ENCODE measurements at places on chromosomes 11 and 22. TPM values are rescaled to one million over a fixed set of nuclear protein-coding genes. Genes with fewer than 3 reads are reported as not detected.

The DLAT gene
- total RNA-seq, result 98.7 TPM

The CSTPP1 gene
- total RNA-seq, result 12.3 TPM

The GGT1 gene
- total RNA-seq, result 3.9 TPM

The GGTLC3 gene
- total RNA-seq, result not detected

The FAM111B gene
- total RNA-seq, result 0.92 TPM

The KMT2A gene
- 23.7 TPM for total RNA-seq

The NLRP10 gene
- not detected for total RNA-seq

The UBQLN3 gene
- total RNA-seq, result 0.13 TPM

GRCh38 chr11:117999354-117999993 lies 13.3 kb downstream of the IL10RA start:
- no peak for DNase-seq

GRCh38 chr11:120929664-120930154 lies 94.2 kb upstream of the TBCEL start:
- peak; percentile 53 for DNase-seq

GRCh38 chr22:21707677-21708076 lies 27.9 kb downstream of the YPEL1 start:
- no peak for DNase-seq

GRCh38 chr11:118643142-118643994 lies 36.0 kb downstream of the PHLDB1 start:
- no peak for DNase-seq

GRCh38 chr11:72598466-72598865 lies 75.8 kb downstream of the PDE2A start:
- no peak for DNase-seq

GRCh38 chr22:44685384-44686056 lies 16.5 kb upstream of the PRR5 start:
- DNase-seq, result peak; percentile 66

DNA sequence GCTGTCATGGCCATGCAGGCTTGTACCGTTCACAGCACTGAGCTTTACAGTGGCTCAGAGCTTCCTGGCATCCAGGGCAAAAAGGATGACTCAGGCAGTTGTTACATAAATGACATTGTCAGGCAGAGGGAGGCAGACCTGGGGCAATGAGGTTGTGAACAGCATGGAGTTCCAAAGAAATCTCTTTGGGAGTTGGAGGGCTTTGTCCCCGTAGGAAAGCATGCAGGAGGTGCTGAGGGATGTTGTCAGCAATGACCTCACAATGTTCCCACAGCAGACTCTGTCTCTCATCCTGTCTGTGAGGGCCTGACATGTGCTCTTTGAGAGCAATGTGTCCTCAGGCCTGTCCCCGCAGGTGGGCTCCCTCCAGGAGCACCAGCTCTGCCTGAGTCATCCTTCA lies 25.9 kb upstream of the PDE2A start:
- DNase-seq, result no peak

- DNase-seq, result no peak
Observed at GRCh38 chr11:124519850-124520549, 23.5 kb downstream of the OR8B12 start.

- DNase-seq, result no peak
Observed at GRCh38 chr11:64848826-64849597, 4.6 kb upstream of the CDC42BPG start.

DNA sequence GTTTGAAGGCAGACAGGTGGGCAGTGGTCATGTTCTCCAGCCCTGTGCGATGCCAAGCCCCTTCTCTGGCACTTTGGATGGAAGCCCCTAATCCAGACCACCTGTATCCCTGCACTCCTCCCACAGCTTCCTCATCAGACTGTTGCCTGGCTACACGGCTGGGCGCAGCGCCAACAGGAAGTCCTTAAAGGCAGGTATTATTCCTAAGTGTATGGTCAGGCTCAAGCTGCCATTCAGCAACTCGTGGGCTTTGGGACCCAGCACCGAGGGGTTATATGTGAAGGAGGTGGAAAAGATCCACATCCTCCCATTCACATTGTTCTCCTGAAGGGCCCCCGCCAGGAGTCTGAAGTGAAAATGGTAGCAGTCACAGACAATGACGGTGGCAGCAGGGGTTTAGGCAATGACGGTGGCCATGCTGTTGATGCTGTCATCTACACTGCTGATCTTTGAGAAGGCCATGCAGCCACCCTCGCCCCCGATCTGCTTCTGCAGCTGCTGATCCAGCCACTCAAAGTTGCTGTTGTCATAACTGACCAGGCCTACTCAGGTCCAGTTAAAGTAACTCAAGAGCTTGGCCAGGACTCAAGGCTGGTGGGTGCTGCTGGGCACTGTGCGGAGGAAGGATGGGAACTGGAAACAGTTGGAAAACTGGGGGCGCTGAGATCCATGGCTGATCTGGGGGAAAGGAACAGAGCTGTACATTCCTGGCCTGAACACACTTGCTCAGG lies 27.7 kb downstream of the OR6Q1 start:
- peak; percentile 22 for DNase-seq

Measured in left cardiac atrium (tissue), 4 donors.